ENCODE measurements at places on chromosomes 2 and 18. TPM values are rescaled to one million over a fixed set of nuclear protein-coding genes. Genes with fewer than 3 reads are reported as not detected.

Gene NTSR2
- not detected for polyA plus RNA-seq

DNA sequence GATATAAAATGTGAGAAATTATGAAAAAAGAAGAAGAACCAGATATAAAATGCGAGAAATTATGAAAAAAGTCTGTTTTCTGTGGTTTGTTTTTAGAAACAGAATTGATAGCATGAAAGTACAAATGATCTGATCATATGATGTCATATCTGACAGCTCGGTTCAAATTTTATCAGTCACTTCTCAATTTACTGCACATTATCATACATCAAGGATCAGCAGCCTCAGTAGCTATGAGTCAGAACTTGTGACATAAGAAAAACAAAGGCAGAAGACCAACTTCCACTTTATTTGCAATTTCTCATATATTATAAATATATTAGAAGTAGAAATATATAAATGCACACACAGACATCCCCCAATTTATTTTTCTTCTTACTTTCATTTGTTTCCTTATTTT is 634.0 kb downstream of the LRP1B start:
- H3K27me3 ChIP-seq: no peaks in the 10 kb centered on the region
- H3K4me1 ChIP-seq: no peaks in the 10 kb centered on the region
- DNase-seq: no peak
- no peak overlapping the region for H3K27ac ChIP-seq
- H3K36me3 ChIP-seq: no peaks in the 10 kb centered on the region

GRCh38 chr2:169868951-169869350 is 41.7 kb downstream of the UBR3 start:
- H3K36me3 ChIP-seq: no peaks in the 10 kb centered on the region
- no peak overlapping the region for H3K4me3 ChIP-seq
- no peak overlapping the region for H3K27ac ChIP-seq
- no peak for DNase-seq

Gene TEX44
- polyA plus RNA-seq: not detected

GRCh38 chr2:239035361-239035814 is 187.5 kb downstream of the TWIST2 start:
- DNase-seq: no peak
- no peaks in the 10 kb centered on the region for H3K36me3 ChIP-seq
- H3K27ac ChIP-seq: no peak overlapping the region
- H3K4me1 ChIP-seq: no peaks in the 10 kb centered on the region

DNA sequence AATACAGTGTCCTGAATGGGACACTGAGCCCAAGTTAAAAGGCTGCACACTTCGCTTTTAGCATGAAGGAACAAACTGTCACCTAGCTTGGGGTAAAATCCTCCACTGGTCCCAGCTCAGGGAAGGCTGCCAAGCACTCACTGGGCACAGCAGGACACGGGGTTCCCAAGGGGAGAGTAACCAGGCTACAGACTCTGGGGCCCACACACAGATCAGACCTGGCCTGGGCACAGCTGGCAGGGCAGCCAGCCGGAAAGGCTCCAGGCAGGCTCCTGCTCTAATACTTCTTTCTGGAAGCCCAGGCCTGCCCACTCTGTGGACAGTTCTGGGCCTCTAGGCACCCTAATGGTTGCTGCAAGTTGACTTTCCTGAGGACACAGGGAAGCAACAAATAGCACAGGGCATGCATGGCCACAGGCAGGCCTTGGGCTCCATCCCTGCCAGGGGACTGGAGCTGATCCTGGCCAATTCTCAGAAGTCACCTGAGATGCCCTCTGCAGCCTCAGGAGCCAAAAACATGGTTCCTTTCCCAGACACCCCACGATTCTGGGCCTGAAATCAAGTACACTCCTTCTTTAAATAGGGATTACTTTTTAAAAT is 18.7 kb upstream of the SULT1C3 start:
- no peaks in the 10 kb centered on the region for H3K27me3 ChIP-seq
- no peak overlapping the region for H3K27ac ChIP-seq
- no peak overlapping the region for H3K4me3 ChIP-seq
- no peaks in the 10 kb centered on the region for H3K4me1 ChIP-seq
- no peaks in the 10 kb centered on the region for H3K36me3 ChIP-seq
- DNase-seq: no peak

DNA sequence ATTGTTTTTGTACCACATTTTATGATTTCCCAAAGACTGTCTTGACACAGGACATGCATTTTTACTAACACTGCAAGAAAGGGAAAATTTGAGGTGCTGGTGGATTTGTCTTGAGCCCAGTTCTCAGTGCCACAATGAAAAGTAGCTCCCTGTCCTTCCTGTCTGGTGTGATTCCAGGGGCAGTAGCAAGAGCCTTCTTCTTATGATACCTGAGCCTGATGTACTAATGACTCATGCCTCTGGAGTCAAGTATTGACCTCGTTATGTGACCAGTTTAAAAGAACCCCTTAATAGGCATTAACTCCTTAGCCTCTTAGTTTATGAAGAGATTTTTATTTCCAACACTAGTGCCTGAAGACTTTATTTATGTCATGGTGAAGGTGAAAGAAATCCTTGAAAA is 728.6 kb downstream of the SLC4A3 start:
- no peak overlapping the region for H3K27ac ChIP-seq
- H3K27me3 ChIP-seq: no peaks in the 10 kb centered on the region
- no peak overlapping the region for H3K4me3 ChIP-seq
- no peaks in the 10 kb centered on the region for H3K36me3 ChIP-seq

Gene SCN7A
- polyA plus RNA-seq: 7.5 TPM

DNA sequence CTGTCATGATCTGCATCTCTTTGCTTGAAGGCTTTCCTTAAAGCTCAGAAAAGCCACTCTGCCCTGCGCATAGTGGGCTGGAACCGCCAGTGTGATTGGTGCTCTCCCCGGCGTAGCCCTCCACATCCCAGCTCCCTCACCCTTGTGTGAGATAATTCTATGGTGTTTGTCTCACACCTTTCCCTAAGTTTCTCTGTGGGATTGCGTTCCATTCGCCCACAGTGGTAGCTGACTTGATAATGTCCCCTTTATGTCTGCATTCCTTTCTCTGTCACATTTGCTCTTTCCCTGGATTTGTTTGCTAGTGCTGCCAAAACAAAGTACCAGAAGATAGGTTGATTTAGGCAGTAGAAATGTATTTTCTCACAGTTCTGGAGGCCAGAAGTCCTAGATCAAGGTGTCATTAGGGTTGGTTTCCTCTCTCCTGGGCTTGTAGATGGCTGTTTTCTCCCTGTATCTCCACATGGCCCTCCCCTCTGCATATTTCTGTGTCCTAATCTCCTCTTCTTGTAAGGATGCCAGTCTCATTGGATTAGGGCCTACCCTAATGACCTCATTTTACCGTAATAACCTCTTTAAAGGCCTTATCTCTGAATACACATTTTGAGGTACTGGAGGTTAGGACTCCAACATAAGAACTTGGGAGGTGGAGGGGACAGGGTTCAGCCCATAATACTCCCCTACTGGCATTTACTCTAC is 7.4 kb upstream of the TMEM87B start:
- H3K4me1 ChIP-seq: no peaks in the 10 kb centered on the region
- peak overlapping the region; percentile 45 for H3K27ac ChIP-seq
- DNase-seq: no peak
- H3K4me3 ChIP-seq: no peak overlapping the region
- H3K36me3 ChIP-seq: no peaks in the 10 kb centered on the region
- no peaks in the 10 kb centered on the region for H3K27me3 ChIP-seq

DNA sequence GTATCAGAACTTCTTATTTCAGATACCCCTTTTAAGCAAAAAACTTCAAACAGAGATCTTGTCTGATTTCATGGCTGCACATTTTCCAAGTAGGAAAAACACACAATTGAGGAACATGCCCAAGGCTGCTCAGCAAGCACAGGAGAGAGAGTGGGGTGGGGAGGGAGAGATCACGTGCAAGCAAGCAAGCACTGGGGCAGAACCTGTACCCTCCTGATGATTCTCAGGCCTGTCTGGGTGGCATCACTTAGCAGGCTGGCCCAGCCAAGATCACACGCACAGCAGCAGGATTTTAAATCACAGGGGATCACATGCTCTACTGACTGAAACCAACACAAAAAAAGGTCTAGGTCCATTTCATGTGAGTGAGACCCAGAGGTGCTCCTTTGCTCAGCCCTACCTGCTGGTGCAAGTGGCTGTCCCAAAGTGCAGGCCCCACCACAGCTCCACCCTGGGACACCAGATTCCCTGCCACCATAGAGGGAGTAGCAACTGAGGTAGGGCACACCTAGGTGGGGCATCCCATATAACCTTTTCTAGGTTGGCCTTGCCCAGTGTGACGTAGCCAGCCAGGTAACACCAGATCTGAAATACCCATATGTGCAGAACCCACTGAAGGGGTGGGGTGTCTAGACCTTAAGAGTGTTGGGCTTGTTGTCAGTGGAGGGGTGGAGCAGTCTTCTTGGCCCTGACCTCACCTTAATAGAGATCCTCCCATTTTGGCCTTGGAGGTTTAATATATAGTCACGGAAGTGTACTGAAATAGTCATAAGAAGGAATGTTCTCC is 1.8 kb upstream of the LYPD6B start:
- H3K27me3 ChIP-seq: no peaks in the 10 kb centered on the region
- no peak overlapping the region for H3K27ac ChIP-seq
- peaks cover 3% of the 10 kb centered on the region for H3K4me1 ChIP-seq
- no peaks in the 10 kb centered on the region for H3K36me3 ChIP-seq
- H3K4me3 ChIP-seq: no peak overlapping the region

DNA sequence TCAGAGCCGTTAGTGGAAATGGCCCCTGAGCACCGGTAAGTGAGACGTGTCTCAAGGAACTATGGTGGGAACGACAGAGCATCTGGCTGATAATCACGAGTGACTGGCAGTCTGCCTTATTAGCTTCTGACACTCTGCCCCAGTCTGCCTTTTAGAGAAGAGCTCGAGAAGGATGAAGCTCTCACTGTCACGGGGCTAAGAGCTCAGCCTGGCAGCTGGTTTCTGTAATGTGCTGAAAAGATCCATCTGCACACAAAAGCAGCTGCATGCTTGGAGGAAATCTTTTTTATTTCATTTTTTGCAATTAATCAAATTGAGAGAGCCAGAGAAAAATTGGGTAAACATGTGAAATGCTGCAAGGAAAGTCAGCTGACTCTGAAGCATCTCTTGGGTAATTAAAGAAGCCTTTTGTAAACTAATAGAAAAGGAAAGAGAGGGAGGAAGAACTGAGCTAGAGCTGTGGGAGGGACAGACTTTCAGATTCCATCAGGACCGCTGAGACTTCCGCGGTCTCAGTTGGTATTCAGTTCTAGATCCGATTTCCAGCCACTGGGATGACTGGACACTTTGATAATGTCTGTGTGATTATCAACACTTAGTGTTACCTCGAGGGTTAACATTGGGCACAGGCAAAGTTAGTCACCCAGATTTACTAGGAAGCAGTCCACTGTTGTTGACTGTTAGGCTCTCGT is 24.4 kb downstream of the MBP start:
- peak; percentile 92 for DNase-seq
- H3K27me3 ChIP-seq: peaks cover 56% of the 10 kb centered on the region
- H3K36me3 ChIP-seq: no peaks in the 10 kb centered on the region
- peaks cover 12% of the 10 kb centered on the region for H3K4me1 ChIP-seq

DNA sequence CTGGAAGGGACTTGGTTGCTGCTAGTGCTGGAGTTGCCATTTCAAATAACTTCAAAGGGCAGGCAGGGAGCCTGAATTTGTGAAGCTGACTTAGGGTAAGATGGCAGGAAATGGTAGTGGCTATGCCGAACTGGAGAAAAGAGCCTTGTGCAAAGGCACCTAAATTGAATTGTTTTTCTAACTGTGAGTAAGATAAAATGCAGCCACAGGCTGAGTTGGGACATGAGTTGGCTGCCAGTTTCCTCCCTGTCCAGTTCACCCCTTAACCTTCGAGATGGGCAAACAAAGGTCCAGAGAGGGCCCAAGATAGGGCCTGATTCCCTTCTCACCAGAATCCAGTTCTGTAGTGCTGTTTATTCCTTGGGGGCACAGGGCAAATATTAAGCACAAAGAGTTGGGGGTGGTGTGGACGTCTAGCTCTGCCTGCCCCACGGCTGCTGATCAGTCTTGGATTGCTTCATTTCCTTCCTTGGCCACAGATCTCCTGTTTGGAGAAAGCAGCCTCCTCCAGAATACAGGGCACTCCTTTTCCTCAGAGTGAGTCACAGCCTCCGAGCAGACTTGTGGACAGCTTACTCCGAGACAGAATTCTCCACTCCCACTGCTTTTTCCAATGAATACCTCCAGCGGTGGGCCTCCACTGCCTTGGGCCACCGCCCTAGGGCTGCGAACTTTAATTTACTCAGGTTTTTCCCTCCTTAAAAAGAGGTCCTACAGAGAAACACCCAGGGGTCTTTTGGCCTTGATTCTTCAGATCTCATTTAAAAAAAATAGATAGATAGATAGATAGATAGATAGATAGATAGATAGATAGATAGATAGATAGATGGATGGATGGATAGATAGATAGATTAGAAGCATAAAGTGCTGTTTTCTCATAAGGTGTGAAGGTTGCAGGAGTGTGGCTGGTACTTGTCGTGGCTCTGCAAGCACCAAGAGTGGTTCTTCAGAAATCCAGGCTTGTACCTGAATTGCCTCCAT is 18.4 kb upstream of the SLC20A1 start:
- no peaks in the 10 kb centered on the region for H3K36me3 ChIP-seq
- DNase-seq: no peak
- no peak overlapping the region for H3K4me3 ChIP-seq
